Stimulated activated CD8-positive, alpha-beta memory T cell treated with anti-CD3 and anti-CD28 coated beads, Interleukin-2, amount 100 ng/mL, for 48 hours (primary cell): ENCODE measurements at places on chromosomes 6 and 20.

- no peak for DNase-seq
Measured at GRCh38 chr20:54170963-54171362, 2.8 kb downstream of the CYP24A1 start.

GRCh38 chr20:10558635-10559187 lies 115.1 kb downstream of the JAG1 start:
- DNase-seq, result peak; percentile 27

DNA sequence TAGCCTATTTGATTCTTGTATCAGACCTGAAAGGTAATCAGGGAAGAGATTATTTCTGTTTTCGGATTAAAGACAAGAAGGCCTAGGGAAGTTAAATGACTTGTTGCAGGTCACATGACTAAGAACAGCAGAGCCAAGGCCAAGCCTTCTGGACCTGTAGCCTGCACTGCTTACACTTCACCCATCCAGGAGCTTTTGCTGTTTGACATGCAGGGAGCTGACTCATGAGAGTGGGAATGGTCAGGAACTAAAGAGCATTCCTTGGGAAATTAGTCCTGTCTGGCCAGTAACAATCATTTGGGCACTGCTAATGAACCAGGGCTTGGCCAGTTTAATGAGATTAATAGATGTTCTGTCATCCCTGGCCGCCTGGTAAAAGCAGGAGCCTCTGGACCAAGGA lies 46.8 kb downstream of the EIF2S2 start:
- DNase-seq, result no peak

GRCh38 chr6:34726055-34726454 lies 29.5 kb upstream of the ILRUN start:
- no peak for DNase-seq

DNA sequence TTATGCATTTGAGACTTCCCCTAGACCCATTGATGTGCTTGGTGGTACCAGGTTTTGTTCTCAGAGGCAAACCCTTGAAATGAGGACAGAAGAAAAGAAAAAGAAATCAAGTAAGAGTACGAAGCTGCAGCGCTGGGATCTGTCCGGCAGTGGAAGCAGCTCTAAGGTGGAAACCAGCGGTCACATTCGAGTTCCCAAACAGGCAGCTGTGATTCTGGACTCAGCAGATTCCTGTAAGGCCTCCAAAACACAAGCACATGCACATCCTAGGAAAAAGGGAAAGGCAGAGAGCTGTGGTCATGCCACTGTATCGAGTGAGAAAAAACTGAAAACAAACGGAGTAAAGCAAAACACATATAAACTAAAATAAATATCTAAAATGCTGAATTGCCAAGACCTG lies 4.5 kb downstream of the FAM217B start:
- DNase-seq, result no peak

- no peak for DNase-seq
Measured at GRCh38 chr6:41216616-41217015, 11.5 kb upstream of the TREML4 start.

GRCh38 chr6:10343320-10343719 lies 71.6 kb downstream of the TFAP2A start:
- DNase-seq, result no peak
